ENCODE measurements at places on chromosomes 3 and 15.
A peak's percentile ranks its signal among the peaks of the same experiment; 100 is the strongest.

- DNase-seq, result no peak
These were observed 1.6 kb downstream of the FAM174B start for GRCh38 chr15:92653836-92654539.

DNA sequence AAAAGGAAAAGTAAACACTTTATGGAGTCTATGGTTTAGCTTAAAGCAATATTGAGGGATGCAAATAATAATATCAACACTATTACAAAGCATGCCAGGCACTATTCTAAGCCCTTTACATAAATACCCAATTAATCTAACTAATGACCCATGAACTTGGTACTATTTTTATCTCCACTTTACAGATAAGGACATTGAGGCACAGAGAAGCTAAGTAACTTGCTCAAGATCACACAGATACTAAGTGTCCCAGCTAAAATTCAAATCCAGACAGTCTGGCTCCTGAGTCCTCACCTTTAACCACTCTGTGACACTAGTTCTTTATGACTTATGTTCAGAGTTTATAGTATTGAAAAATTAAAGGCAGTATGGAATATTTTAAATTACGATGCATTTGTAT, 5.6 kb downstream of the MBD4 start:
- no peak for DNase-seq

GRCh38 chr3:187130346-187131066, 8.8 kb downstream of the RPL39L start:
- DNase-seq, result no peak

GRCh38 chr3:107979538-107979937, 111.3 kb downstream of the CD47 start:
- no peak for DNase-seq

DNA sequence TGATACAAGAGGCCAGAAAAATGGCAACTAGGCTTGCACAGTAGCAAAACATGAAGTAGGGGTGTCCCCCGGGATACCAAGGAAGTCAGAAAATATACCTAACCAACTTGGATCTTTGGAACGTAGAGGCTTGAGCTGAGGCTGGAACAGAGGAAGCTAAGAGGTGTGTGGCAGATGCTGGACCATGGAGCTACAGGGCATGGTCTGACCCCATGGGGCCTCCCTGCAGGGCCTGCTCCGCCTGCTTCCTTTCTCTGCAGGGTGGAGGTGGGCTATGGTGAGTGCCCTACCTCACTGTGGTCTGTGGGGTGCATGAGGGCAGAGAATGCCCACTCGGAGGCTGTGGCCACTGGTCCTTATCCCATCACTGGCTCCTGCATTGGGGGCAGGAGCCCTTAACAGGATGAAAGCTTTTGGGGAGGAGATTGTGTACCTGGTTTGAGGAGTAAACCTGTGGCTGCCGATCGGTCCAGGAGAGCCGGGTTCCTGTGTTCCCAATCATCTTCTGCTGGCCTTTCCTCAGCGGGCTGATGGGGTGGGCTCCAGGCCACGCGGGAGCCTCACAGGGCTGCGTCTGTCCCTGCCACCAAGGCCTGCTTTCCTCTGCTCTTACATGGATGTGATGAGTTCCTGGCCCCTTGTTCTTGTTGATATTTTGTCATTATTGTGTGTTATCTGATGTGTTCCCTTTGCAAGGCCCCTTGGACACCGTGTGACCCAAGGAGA, 96.8 kb downstream of the OCA2 start:
- DNase-seq, result no peak

GRCh38 chr3:39781025-39781424, 28.4 kb upstream of the MYRIP start:
- DNase-seq, result no peak

DNA sequence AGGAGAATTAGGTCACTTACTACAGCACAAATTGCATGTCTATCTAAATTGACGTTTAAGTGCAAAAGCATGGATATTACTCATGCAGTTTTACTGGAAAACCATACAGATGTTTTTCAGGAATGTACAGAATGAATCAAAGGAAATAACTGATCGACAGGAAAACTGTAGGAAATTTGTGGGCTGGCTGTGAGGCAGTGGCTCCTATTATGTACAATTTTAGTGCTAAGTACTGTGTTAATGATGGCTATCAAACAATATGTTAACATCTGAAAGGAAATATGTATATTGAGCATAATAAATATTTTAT, 6.9 kb downstream of the NUDT16 start:
- peak; percentile 22 for DNase-seq

- no peak for DNase-seq
These were observed 124.8 kb upstream of the C15orf61 start for GRCh38 chr15:67396114-67396513.

- DNase-seq, result peak; percentile 72
These were observed 31.6 kb upstream of the RAP2B start for GRCh38 chr3:153130312-153130977.

- peak; percentile 59 for DNase-seq
These were observed 50.6 kb downstream of the IQSEC1 start for GRCh38 chr3:13022348-13023234.
